CD4-positive, alpha-beta T cell (primary cell): ENCODE measurements at places on chromosomes 12 and 14. TPM values are rescaled to one million over a fixed set of nuclear protein-coding genes. Genes with fewer than 3 reads are reported as not detected.

The ACSS3 gene
- total RNA-seq = not detected

The SINHCAF gene
- total RNA-seq = 103 TPM

The DEGS2 gene
- not detected for total RNA-seq

The GALNT16 gene
- total RNA-seq = not detected

The CLEC14A gene
- not detected for total RNA-seq

The ADAM20 gene
- total RNA-seq = 0.14 TPM

The OR4K15 gene
- total RNA-seq = not detected

The FAM222A gene
- 1.7 TPM for total RNA-seq

The C12orf50 gene
- 0.17 TPM for total RNA-seq

The SSTR1 gene
- not detected for total RNA-seq

The SDS gene
- not detected for total RNA-seq

The MYO1H gene
- not detected for total RNA-seq

The ARMH4 gene
- total RNA-seq = not detected

The CLEC12A gene
- 0.22 TPM for total RNA-seq

The ASIC1 gene
- 1.5 TPM for total RNA-seq

The NEDD1 gene
- total RNA-seq = 25.3 TPM

The BATF gene
- 7.8 TPM for total RNA-seq

The NTN4 gene
- total RNA-seq = 0.71 TPM

The PLA2G1B gene
- total RNA-seq = not detected

The PIWIL1 gene
- not detected for total RNA-seq

The SLC17A8 gene
- not detected for total RNA-seq

The SLC39A5 gene
- total RNA-seq = not detected

The PNP gene
- total RNA-seq = 77.2 TPM

The ST8SIA1 gene
- total RNA-seq = 5.7 TPM

The SUSD6 gene
- 95.1 TPM for total RNA-seq

The KRT7 gene
- not detected for total RNA-seq

The CSAD gene
- 57.3 TPM for total RNA-seq

The DLGAP5 gene
- not detected for total RNA-seq

The CATSPERB gene
- total RNA-seq = 7.1 TPM

The KRT78 gene
- total RNA-seq = not detected

The DPY19L2 gene
- total RNA-seq = not detected

The TAS2R20 gene
- 1.0 TPM for total RNA-seq

The OGFOD2 gene
- 12.0 TPM for total RNA-seq

The ANKRD52 gene
- total RNA-seq = 23.9 TPM

The NRXN3 gene
- total RNA-seq = not detected

The IRAK3 gene
- 0.74 TPM for total RNA-seq

The NR1H4 gene
- total RNA-seq = not detected

The RFX4 gene
- total RNA-seq = not detected

The KRT71 gene
- total RNA-seq = not detected

The PRH2 gene
- total RNA-seq = not detected

The LRRC9 gene
- total RNA-seq = not detected

The GARIN6 gene
- total RNA-seq = not detected

The WDHD1 gene
- total RNA-seq = 1.8 TPM

The MFAP5 gene
- not detected for total RNA-seq

The ALX1 gene
- total RNA-seq = not detected

The SIX6 gene
- not detected for total RNA-seq

The TSPAN9 gene
- total RNA-seq = 0.82 TPM

The TAS2R7 gene
- not detected for total RNA-seq

The TMEM233 gene
- total RNA-seq = not detected

The KLRK1 gene
- total RNA-seq = 1.0 TPM

The RERG gene
- not detected for total RNA-seq

The ANKRD33 gene
- not detected for total RNA-seq

The TAS2R43 gene
- total RNA-seq = 3.1 TPM

The EMP1 gene
- total RNA-seq = 9.1 TPM

The RD3L gene
- total RNA-seq = not detected

The DBX2 gene
- not detected for total RNA-seq
